ENCODE measurements at places on chromosomes 4 and X. TPM values are rescaled to one million over a fixed set of nuclear protein-coding genes. Genes with fewer than 3 reads are reported as not detected.

SCD5 gene
- 30.0 TPM for polyA plus RNA-seq

PIN4 gene
- 63.2 TPM for polyA plus RNA-seq

HSD17B10 gene
- polyA plus RNA-seq = 112 TPM

FATE1 gene
- not detected for polyA plus RNA-seq

TEX13B gene
- polyA plus RNA-seq = not detected

ARHGAP6 gene
- polyA plus RNA-seq = 15.4 TPM

TBC1D8B gene
- 5.3 TPM for polyA plus RNA-seq

DRD5 gene
- polyA plus RNA-seq = 0.51 TPM

JAKMIP1 gene
- polyA plus RNA-seq = 0.12 TPM

TDO2 gene
- 2.7 TPM for polyA plus RNA-seq

FAT4 gene
- polyA plus RNA-seq = 30.0 TPM

AMTN gene
- not detected for polyA plus RNA-seq

AGTR2 gene
- polyA plus RNA-seq = 102 TPM

OGT gene
- polyA plus RNA-seq = 176 TPM

ADH1A gene
- polyA plus RNA-seq = 0.52 TPM
